ENCODE measurements at places on chromosomes 13 and 19.

GRCh38 chr13:42832341-42833096, 51.1 kb downstream of the FAM216B start:
- peak; percentile 69 for DNase-seq

DNA sequence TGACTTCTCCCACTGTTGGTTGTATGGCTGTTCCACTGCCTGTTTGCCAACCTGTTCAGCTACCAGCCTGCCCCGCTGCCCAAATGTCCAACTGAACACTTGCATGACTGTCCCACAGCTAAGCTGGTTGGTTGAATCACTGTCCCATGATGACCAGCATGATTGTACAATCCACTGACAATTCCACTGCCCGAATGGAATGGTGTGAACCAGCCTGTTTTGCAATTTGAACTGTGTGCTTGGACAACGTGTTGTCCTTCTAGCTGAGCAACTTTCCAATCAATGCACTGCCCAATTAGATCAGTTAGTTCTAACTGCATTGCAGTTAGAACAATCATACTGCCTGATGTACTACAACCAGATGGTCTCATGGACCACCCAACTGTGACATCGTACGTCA, 8.7 kb downstream of the ADAMTS10 start:
- DNase-seq: no peak

- DNase-seq: peak; percentile 39
Measured at GRCh38 chr13:98976338-98976737, 1.5 kb downstream of the DOCK9 start.

DNA sequence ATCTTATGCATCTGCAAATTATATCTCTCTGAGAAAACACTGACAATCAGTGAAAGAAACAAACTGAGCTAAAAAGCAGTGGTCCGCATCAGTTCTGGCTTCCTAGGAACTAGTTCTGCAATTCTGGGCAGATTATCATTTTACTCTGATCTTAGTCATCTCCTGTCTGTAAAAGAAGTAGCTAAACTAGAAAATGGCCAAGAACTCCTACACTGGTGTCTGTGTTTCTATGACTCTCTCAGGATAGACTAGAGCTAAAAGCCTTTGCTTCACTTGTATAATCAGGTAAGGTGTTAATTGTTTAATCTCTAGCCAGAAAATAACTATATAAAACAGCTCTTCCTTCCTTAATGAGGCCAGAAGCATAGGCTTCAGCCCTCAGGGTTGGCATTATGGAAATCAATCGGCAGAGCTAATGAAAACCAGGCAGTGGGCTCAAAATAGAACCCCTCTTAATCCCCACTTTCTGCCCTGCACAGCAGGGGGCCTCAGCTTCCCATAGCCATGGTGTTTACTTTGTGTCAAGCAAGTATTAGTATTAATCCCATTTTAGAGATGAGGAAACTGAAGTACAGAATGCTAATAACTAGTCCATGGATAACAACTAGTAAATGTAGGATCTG, 459.2 kb downstream of the FGF14 start:
- no peak for DNase-seq

DNA sequence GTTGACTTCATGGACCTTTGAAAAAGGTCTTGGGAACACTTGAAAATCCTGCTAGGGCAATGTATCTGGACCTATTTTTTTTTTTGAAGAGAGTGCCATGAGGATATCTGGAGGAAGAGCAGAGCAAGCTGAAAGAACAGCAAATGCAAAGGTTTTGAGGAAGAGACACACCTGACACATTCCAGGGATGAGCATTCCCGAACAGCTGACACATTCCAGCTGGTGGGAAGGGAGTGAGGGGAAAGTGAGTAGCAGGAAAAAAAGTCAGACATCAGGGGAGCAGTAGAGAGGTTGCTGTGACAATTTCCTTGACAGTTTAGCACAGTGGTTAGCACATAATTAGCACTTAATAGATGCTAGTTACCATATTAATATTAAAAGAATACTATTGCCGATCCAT, 14.7 kb downstream of the DGKH start:
- DNase-seq: no peak

- DNase-seq: peak; percentile 66
Measured at GRCh38 chr19:8209462-8210378, 550 bp downstream of the CERS4 start.

- peak; percentile 87 for DNase-seq
Measured at GRCh38 chr19:32201636-32202051, 143.8 kb upstream of the ZNF507 start.

DNA sequence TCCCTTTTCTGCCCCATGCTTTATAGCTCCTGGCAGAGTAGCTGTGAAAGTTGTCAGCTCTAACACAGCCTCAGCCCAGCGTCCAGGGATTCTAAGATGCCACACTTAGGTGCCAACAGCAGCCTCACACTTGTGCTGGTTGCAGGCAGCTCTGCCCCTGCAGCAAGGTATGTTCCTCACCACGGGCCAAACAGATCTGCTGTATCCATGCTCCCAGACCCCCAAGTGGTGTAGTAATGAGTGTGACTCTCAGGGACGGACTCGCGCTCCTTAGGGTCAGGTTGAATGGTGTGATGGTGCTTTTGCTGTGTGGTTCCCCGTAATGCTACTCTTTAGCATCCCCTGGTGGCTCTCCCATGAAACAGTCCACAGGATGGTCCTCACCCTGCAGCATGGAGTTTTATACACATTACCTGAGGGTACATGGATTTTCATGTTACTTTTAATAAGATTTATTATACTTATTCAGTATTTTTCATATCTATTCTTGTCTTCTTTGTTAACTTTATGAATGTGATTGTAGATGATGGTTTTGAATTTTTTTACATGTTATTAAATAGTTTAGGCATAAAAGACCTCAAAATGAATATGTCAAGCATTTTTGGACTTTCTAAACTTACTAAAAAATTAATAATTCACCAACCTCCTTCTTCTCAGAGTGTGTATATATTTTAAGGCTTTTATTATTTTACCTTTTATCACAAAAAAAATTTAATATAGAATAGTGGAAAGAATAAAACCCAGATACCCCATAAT, 232.5 kb downstream of the SLC7A1 start:
- peak; percentile 42 for DNase-seq

DNA sequence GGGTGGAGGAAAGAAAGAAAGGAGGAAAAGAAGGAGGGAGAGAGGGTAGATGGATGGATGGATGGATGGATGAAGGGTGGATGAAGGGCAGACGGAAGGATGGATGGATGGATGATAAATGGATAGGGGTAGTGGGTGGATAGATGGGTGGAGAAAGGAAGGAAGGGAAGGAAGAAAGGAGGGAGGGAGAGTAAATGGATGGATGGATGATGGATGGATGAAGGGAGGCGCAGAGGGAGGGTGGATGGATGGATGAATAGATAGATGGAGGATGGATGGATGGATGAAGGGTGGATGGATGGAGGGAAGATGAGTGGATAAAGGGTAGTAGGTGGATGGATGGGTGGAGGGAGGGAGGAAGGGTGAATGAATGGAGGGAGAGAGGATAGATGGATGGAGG, 41.2 kb downstream of the CPAMD8 start:
- no peak for DNase-seq

GRCh38 chr13:32438871-32439270, 10.9 kb upstream of the N4BP2L1 start:
- no peak for DNase-seq

DNA sequence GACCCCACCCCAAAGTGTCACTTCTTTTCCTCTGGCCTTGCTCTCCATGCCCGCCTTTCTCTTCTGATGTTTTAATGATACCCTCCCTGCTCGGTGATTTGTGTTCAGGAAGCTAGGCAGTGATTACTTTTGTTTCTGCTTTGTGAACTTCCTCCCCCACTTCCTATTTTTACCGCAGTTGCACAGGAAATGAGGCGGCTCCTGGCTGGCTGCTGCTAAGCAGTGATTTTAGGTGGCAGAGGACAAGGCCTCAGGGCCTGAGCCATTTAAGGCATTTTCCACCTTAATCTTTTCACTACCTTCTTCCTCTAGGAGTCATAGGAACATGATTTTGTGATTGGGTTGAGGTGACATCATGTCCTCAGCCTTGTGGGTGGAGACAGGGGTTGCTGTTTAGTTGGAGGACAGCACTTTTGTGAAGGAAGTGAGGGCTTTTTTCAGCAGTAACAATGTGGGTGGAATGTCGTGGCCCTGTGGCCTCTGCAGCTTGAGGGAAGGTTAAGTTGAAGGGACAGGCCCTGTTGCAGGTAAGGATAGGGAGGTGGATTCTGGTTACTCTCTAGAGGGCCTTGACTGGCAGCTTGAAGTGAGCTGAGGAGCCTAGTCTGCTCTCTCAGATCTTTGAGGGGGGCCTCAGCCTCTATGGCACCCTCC, 15.7 kb downstream of the GARRE1 start:
- DNase-seq: peak; percentile 79
